ENCODE measurements at places on chromosomes 4 and X.
A peak's percentile ranks its signal among the peaks of the same experiment; 100 is the strongest.

DNA sequence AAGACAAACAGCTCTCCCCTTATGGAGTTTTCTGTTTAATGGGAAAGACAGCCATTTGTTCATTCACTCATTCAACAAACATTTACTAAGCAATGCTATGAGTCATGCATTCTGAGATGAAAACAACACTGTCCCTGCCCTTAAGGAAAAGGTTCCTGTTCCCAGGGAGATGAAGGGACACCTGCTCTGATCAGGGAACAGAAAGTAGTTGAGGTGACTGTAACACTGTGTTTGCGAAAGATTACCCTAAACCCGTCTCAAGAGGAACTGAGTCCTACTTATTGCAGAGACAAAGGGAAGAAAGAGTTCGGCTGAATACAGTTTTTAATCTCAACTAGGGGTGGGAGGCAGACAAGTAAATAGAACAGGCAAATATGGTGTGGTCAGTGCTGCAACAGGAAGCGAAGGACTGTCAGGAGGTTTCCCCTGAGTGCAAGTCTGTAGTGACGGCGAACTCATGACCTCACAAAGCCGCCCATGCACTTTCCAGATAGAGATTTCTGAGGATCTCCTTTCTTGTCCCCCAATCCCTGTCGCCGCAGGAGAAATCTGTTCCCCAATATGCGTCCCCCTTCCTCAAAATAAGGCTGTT lies 712 bp downstream of the STX18 start:
- peak; percentile 61 for DNase-seq

- no peak for DNase-seq
Observed at GRCh38 chr4:109040441-109040840, 262.0 kb downstream of the COL25A1 start.

DNA sequence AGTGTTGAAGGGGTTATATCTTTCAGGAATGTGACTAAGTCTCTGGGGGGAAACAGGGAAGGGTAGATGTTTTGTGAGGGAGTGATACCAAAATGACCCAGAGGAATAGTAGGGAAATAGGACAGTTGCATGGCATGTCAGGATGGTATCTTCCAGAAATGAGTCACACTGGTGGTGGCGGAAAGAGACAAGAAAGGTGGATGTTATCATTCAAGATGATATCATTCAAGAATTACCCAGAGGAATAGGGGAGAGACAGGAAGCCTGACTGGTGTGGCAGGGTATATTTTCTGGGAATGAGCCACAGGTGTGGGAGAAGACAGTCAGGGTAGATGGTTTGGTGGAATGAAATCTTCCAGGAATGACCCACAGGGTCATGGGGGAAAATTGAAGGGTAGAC lies 61.1 kb downstream of the MAOA start:
- DNase-seq, result no peak

DNA sequence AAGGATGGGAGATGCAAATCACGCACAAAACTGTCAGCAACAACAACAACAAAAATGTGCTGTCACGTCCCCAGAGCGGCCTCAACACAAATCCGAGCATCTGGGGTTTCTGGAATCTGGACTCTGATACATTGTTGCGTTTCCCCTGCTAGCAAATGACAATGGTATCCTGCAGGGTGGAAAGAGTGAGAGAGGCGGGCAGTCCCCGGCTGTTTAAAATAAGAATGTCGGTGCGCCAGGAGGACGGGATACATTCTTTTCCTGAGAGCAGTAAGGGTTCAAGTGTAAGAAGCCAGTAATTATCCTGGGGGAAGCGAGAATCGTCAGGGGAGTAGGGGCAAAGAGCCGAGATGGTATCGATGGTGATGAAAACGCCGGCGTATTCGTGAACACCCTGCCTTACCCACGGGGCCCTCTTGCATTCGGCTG lies 310.2 kb downstream of the ASMT start:
- DNase-seq, result no peak

GRCh38 chr4:1354136-1354982 lies 7.4 kb downstream of the UVSSA start:
- DNase-seq, result no peak

GRCh38 chr4:7048642-7049041 lies 5.5 kb downstream of the TADA2B start:
- DNase-seq, result no peak

GRCh38 chrX:123277821-123278220 lies 93.7 kb downstream of the GRIA3 start:
- DNase-seq, result no peak

DNA sequence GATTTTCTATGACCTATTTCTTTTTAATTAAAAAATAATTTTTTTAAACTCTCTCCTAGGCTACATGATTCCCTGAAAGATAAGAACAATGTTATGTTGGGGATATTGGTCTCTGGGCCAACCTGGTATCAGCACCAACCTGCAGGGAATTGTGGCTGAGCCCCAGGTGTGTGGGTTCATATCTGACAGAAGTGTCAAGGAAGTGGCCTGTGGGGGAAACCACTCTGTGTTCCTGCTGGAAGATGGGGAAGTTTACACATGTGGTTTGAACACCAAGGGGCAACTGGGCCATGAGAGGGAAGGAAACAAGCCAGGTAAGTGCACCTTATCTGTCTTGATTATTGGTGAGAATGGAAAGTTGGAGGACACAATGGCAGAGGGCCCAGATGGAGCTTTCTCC lies 13.5 kb downstream of the HERC3 start:
- no peak for DNase-seq

GRCh38 chrX:123340696-123341095 lies 156.6 kb downstream of the GRIA3 start:
- DNase-seq, result no peak

GRCh38 chr4:5004496-5004895 lies 14.8 kb downstream of the CYTL1 start:
- no peak for DNase-seq

DNA sequence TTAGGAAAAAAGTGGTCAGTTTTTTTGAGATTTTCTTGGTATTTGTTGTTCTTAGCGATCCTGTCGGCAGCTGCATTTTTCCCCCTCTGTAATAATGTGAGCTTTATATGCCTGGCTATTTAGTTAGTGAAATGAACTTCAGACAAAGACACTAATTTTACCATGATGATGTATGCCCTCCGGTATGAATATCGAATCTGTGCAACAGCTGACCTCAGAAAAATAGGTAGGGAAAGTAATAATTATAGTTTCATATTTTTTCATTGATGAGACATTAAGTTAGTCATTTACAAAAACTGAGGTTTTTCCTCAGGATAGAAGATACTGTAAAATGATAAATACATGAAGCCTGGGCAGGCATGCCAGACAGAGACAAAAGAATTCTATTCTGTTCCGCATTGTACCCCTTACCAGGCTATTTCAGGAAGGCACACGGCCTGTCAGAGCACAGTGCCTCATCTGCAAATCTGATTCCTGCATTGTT lies 155.8 kb downstream of the SHROOM3 start:
- peak; percentile 23 for DNase-seq

- DNase-seq, result no peak
Observed at GRCh38 chrX:40805404-40805803, 70.1 kb upstream of the MED14 start.

DNA sequence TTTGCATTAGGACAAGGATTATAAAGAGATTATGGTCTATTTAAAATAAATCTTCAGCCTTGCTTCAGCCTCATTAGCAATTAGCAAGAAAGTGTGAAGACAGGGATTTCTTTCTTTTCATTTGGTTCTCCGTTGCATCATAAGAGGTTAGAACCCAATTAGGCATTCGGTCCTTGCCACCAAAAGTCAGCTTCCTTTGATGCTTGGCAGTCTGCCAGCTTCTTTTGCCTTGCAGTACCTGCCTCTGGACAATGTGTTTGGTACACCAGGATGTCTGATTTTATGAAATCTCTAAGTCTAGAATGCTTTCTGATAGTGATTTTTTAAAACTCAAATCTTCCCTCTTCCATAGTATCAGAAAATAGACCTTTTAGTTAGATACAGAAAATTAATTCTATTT lies 12.4 kb downstream of the SMIM20 start:
- DNase-seq, result no peak

DNA sequence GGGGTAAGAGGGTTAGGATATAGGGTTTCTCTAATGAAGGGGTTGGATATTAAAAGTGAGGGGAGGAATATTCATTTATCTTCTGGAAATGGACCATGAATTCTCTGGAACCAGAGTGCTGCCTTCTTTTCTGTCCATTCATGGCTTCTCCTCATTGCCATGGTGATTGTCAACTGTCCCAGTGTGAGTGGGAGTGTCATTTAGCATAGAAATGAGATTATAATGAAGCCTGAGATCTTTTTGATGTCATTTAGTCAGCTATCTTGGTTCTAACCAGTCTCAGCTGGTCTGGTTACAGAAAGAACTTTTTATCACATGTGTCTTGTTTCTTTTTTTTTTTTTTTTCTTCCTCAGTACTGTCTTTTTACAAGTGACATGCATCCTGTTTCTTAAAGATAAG lies 497.3 kb upstream of the PITX2 start:
- no peak for DNase-seq

DNA sequence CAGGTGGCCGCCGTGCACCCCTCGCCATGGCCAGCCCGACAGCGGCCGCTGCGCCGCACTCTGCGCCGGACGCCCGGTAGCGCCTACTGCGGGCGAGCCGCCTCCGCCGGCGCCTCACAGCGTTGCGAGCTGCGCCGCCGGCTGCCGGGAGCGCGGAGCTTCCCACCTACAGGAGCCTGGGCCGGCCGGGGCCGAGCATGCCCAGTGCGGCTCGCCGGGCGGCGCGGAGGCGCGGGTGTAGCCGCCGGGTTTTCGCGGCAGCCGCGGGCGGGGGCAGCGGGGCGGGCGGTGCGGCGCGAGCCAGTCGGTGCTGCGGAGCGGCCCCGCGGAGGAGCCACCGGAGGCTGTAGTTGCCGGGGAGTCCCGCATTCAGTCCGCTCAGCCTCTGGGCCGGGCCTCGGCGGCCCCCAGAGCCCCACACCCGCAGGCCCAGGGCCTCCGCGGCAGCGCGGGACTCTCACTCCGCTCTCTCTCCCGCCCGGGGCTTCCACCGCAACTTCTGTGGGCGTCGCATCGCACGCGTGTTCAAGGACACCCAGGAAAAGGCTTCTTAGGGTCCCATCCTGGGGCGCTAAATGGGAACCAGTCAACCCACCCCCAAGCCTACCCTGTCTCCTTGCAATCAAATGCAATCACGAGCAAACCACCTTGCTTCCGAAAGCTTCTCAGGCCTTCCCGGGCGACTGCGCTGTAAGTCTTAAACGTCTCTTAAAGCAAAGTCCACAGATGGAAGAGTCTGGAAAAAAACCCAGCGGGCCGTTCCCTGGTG lies at the start of gene MFAP3L:
MFAP3L (minus strand) TSS at position 143 of the 769 bp plus-strand sequence. CDS start 20,518 bp downstream, outside the sequence.
- DNase-seq, result peak; percentile 90

DNA sequence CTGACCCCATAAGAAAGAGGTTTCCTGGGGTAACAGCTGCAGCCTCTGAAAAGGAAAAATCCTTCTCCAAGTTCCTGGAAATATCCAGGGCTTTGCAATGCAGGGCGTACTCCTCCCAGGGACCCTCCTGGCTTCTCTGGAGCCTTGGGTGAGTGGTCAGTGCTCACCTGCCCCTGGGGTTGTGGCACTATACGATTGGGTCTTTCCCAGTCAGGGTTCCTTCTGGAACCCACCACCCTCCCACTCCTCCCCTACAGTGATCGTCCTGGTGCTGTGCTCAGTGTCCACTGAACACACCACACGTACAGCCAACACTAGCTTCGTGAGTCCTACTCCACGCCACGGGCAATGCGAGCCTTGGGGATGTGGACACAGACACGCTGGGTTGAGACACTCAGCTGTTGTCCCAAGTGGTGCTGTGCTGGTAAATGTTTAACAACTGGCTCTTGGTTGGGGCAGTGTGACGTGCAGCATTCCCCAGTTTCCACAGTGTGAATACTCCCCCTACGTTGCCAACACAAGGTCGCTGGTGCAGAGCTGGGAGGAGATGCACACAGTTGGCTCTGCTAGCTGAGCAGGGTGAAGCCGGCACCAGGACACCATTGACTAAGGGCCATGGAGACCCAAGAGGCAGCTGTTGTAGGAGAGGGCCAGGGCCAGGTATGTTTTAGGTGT lies 65.4 kb downstream of the HTRA3 start:
- no peak for DNase-seq

- no peak for DNase-seq
Observed at GRCh38 chr4:15237648-15238230, 190.1 kb upstream of the C1QTNF7 start.

GRCh38 chr4:47088298-47088697 lies 56.9 kb downstream of the GABRB1 start:
- no peak for DNase-seq

GRCh38 chr4:90648311-90648710 lies 521.1 kb downstream of the CCSER1 start:
- DNase-seq, result no peak

GRCh38 chr4:182019148-182019652 lies 224.0 kb upstream of the TENM3 start:
- DNase-seq, result no peak

GRCh38 chr4:185227131-185227551 lies 17.7 kb downstream of the SNX25 start:
- DNase-seq, result no peak

GRCh38 chrX:74249963-74250362 lies 54.0 kb upstream of the ZCCHC13 start:
- no peak for DNase-seq

DNA sequence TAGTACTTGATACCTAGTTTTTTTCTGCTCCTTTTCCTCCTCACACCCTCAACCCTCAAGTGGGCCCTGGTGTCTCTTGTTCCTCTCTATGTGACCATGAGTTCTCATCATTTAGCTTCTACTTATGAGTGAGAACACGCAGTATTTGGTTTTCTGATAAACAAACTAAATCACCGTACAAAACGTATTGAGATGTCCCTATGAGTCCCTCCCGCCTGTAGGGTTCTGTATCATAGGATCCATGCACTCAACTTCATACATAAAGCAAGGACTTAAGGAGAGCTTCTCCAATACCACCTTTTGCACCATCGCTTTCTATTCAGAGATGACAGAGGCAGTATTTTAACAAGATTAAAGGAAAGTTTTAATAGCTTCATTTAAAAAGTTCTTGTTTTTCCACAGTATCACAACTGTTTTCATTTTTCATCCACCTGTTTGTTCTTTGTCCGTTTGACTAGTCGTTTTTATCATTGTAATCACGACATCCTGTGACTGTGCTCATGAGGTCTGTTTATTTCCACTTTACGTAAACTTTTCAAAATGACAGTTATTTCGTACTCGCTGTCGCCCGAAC lies 457 bp upstream of the RAB9A start:
- DNase-seq, result no peak

GRCh38 chrX:94743478-94743877 lies 1069.5 kb downstream of the FAM133A start:
- no peak for DNase-seq

GRCh38 chrX:51922561-51922960 lies 29.1 kb downstream of the MAGED1 start:
- no peak for DNase-seq

GRCh38 chrX:84123585-84123984 lies 64.4 kb downstream of the RPS6KA6 start:
- no peak for DNase-seq

GRCh38 chr4:8665406-8666360 lies 73.1 kb downstream of the CPZ start:
- no peak for DNase-seq

- no peak for DNase-seq
Observed at GRCh38 chrX:725971-726370, 95.4 kb downstream of the SHOX start.

Data from fibroblast of pulmonary artery (primary cell).